ENCODE measurements at places on chromosomes 11 and 22.

DNA sequence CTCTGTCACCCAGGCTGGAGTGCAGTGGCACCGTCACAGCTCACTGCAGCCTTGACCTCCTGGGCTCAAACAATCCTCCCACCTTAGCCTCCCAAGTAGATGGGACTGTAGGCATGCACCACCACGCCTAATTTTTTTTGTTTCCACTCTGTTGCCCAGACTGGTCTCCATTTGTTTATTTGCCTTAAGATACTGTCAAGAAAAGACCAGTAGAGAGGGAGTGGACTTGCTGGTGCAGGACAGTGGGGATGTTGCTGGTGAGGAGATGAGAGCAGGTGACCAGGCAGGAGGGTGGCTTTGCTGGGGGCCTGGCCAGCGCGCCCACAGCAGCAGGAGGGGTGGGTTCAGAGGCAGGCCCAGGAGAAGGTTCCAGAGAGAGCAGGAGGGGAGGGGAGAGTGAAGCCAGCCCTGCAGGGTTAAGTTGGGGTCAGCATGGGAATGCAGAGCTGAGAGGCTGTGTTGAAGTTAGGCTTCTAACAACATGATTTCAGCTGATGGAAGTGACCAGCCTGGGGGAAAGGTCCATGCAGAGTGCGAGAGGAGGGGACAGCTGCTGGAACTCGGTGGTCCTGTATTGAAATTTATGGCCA is 35.8 kb downstream of the NADSYN1 start:
- DNase-seq = no peak

GRCh38 chr22:42418811-42419242 is 13.4 kb downstream of the NFAM1 start:
- DNase-seq = no peak

GRCh38 chr11:62853279-62853965 is 14.0 kb upstream of the WDR74 start:
- no peak for DNase-seq

DNA sequence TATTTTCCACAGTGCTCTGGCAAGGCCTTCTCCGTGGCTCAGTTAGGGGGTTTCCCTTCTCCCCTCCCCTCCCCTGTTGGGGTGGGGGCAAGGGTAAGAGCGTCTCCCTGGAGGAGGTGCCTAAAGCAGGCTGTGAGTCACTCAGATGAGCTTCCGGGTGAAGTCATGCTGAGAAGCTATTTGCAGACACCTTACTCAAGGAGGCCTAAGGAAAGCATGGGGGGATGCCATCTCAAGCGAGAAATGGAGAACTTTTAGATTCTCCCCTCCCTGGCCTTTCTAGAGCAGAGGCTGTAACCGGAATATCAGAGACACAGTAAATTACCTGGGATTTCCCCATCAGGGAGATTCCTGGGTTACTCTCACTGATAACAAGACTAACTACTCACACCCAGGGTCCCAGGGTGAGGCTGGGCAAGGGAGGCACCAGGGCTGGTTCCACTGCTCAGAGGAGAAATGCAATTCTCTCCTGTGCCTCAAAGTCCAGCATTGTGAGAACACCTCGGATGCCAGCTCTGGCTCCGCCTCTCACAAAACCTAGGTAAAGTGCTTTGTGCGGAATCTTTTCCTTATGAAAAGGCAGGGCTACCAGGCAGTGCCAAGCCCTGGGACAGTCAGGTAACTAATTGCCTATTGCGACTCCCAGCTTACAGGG is 123.6 kb downstream of the ABTB2 start:
- peak; percentile 51 for DNase-seq

DNA sequence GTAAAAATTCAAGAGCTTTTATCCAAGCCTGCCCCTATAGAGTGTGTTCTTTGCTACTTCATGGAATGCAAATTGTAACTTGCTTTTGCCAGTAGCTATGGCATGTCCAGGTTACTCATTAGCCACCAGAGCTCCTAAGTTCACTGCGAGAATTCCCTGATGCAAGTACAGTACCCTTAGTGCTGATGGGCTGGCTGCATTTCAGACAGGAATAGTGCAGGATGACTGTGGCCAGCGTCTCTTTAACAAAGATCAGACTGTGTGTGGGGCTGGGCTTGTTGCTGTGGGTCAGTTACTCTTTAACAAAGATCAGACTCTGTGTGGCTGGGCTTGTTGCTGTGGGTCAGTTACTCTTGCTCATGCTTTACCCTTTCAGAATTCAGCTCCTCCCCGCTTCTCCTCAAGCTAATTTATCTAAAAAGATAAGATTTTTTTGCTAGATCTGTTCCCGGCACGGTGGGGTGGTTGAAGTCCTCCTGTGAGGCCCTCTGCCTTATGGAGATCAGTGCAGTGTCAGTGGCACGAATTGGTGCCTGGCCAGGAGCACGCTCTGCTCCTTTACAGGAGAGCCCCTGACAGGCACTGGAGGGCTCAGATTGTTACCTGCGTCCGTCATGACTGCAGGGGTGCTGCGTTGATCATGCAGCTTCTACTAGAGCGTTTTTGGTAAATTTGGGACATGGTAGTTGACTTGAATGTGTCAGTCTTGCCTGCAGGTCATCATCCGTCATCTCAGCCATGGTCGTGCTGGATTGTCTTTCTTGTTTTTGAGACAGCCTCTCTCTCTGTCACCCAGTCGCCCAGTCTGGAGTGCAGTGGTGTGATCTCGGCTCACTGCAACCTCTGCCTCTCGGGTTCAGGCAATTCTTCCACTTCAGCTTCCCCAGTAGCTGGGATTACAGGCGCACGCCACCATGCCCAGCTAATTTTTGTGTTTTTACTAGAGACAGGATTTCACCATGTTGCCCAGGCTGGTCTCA is 27.0 kb downstream of the AP2A2 start:
- DNase-seq = no peak

GRCh38 chr22:48993655-48994054 is 834.0 kb downstream of the BRD1 start:
- DNase-seq = no peak

DNA sequence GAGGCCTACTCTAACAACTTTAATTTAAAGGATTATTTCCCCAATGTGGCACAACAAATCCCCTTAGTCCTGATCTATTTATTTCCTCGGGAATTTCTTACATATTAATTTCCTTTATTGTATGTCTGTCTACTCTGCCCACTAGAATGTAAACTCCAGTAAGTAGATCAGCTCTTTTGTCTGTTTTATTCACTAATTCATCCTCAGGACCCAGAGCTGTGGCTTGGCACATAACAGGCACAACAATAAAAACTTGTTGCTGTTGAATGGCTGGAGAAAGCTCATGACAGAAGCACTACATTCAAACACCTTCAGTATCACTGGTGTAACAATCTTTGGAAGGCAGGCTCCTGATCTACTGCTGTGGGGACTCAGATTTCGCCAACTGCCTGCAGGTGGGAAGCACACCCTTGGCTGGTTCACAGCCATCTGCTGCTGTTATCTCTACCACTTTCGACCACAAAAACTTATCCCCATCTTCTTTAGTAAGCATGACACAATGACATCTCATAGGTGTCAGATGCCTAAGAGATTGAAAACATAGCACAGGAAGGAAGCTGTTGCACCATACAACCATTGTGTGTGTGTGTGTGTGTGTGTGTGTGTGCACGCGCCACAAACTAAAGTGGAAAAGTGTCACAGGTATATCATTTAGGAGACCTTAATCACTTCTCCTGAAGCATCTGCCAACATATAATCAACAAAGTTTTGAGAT is 11.9 kb downstream of the HIRA start:
- peak; percentile 77 for DNase-seq

DNA sequence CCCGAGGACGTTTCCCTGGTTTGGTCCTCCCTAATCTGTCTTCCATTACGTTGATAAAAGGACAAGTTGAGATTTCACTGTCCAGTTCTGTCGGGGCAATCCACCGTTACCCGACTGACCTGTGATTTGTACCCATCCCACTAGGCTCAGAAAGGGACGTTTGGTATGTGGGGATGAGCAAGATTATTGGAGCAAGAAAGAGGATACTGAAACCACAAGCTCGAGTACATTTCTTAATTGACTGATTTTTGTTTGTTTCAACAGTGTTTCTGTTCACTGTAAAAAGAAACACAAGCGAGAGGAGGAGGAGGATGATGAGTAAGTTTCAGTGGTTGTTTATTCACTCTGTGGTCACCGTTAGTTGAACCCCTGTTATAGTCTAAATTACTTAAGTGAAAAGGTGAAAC is 969 bp downstream of the CCDC117 start:
- DNase-seq = no peak

GRCh38 chr11:34619062-34619516 is 1.8 kb upstream of the EHF start:
- no peak for DNase-seq

- DNase-seq = no peak
These were observed 74.3 kb downstream of the SHANK2 start for GRCh38 chr11:71178076-71178475.

GRCh38 chr11:121650351-121651256 is 197.8 kb upstream of the SORL1-AS1 start:
- peak; percentile 83 for DNase-seq

GRCh38 chr11:68010090-68011041 is at the start of gene ALDH3B1:
Gene ALDH3B1, plus strand, starts transcription at chr11:68010327. Its CDS starts 4,971 bp downstream, at chr11:68015298.
- DNase-seq = no peak

DNA sequence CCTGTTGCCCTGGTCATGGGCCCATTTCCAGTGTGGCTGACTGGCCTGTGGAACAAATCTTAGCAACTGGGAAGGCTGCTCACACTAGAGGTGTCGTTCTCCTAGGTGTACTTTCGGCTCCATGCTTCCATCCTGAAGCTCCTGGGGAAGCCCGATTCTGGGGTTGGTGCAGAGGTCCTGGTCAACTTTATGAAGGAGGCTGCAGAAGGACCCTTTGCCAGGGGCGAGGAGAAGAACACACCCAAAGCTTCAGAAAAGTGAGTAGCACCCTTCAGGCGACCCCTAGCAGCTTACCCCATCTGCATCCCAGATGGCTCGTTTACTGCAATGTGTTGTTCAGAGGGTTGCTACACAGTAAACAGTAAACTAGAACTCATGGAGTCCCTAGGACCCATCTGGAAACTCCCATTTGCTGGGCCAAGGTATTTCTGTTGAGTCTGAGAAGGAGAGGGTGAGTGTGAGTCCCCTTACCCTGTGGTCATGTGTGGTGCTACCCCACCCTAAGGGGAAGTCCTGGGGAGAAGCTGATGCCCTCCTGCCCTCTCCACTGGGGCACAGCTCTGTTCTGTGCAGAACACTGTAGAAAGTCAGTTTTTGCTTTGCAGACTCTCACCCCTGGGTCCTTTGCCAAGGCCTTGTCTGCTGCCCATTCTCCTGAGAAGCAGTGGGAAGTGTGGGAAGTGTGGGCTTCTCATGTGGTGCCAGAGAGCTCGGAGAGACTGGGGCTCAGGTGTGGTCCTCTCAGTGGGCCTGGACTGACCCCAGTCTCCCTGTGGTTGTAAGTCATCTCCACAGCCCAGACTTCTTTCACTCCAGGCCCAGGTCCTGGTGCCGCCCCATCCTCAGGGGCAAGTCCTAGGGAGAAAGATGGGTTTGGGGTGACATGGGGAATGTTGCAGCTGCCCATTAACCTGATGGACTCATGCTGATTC is 85.0 kb downstream of the CABIN1 start:
- DNase-seq = no peak

GRCh38 chr11:2911088-2911784 is 18.0 kb downstream of the PHLDA2 start:
- DNase-seq = no peak

GRCh38 chr11:117876341-117877119 is at the start of gene FXYD6:
Gene FXYD6, minus strand, starts transcription at chr11:117876658. Its CDS starts 33,882 bp downstream, at chr11:117842776.
- DNase-seq = no peak

DNA sequence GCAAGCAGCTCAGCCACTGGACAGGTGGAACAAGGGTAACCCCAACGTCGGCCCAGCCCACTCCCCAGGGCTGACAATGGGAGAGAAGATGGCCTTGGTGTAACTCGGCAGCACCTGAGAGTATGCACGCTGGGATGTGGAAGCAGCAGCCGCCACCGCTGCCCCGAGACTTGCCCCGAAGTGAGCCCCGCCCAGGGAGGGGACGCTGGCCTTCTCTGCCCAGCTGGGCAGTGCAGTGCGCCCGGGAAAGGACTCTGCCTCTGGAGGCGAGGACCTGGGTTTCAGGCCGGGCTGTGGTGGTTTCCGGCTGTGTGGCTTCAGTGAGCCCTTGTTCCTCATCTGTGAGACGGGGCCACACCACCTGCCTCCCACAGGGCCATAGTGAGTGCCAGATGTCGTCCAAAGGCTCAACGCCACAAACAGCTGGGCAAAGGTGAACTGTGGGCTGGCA is 8.6 kb upstream of the POLDIP3 start:
- DNase-seq = no peak

- no peak for DNase-seq
These were observed 143.6 kb upstream of the ANO5 start for GRCh38 chr11:22049276-22049675.

GRCh38 chr22:29713156-29713727 is 6.6 kb upstream of the CABP7 start:
- no peak for DNase-seq

- DNase-seq = no peak
These were observed 37.2 kb upstream of the ACER3 start for GRCh38 chr11:76823481-76824028.

GRCh38 chr11:131710511-131710910 is 340.1 kb downstream of the NTM start:
- no peak for DNase-seq

- DNase-seq = peak; percentile 83
These were observed 6.7 kb upstream of the BRSK2 start for GRCh38 chr11:1382831-1383607.

DNA sequence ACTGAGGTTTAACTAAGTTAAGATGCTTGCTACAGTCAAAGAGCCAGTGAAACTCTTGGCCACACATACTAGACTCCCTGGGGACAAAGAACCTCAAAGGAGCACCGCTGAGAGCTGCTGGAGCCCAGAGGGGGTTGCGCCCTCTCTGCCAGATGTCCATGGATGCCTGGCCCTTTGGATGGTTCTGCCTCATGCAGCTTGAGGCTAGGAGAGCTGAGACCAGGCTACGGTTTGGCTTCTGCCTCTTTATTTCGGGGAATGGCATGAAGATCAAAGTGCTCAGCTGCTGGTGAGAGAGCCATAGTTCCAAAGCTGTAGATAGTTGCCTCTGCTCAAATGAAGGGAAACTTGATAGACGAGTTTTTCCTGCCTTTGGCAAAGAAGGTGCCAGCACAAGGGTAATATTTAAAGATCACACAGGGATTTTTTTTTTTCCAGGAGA is 43.0 kb downstream of the RASSF10 start:
- DNase-seq = no peak

GRCh38 chr11:90434858-90435257 is 212.0 kb upstream of the CHORDC1 start:
- no peak for DNase-seq

DNA sequence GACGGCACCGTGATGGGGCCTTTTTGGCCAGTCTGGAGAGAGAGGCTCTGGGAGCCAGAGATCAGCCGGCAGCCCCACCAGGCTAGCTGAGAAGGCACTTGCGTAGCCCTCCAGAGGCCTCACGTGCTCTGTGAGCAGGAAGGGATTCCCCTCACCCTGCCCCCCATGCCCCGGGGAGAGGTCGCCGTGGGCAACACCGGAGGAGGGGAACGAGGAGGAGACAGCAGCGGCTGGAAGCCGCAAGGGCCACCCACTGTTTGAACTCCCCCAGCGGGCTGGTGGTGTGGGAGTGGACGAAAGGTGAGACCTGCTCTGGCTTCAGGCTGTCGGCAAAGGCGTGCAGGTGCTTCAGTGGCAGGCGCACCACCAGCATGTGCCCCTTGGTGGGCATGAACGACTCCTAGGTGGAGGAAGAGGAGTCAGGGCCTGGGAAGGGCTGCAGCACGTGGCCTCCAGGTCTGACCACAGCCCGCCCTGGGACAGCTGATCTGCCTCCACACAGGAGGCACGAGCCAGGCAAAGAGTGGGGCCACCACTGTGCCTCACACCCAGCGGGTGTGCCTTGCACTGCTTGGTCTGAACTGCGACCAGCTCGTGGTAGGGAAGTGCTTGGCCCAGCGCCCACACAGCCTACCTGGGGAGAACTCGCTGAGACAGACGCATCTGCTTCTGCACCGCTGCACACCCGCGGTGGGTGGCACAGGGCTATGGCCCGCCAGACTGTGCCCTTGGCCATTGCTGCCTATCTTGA is 99.9 kb downstream of the MED15 start:
- DNase-seq = no peak
